ENCODE measurements at places on chromosomes 1 and 21. TPM values are rescaled to one million over a fixed set of nuclear protein-coding genes. Genes with fewer than 3 reads are reported as not detected.

Gene ADAMTS1
- 20.6 TPM for total RNA-seq

Gene NBPF6
- 0.34 TPM for total RNA-seq

Gene SPTA1
- not detected for total RNA-seq

Gene TMEM51
- total RNA-seq = 23.4 TPM

Gene CR1L
- not detected for total RNA-seq

Gene HCRTR1
- not detected for total RNA-seq

Gene TSHB
- not detected for total RNA-seq

Gene SIM2
- not detected for total RNA-seq

Gene PIGR
- total RNA-seq = 10,148 TPM

Gene AMY1A
- not detected for total RNA-seq

Gene TRIM67
- not detected for total RNA-seq

Gene TMEM125
- total RNA-seq = 63.3 TPM

Gene F13B
- total RNA-seq = not detected

Measured in left colon (tissue), 2 donors.